ENCODE measurements at places on chromosomes 4 and X. TPM values are rescaled to one million over a fixed set of nuclear protein-coding genes. Genes with fewer than 3 reads are reported as not detected.
A peak's percentile ranks its signal among the peaks of the same experiment; 100 is the strongest.

AKAP17A gene
- 29.3 TPM for total RNA-seq

SPACA5 gene
- total RNA-seq, result not detected

DNA sequence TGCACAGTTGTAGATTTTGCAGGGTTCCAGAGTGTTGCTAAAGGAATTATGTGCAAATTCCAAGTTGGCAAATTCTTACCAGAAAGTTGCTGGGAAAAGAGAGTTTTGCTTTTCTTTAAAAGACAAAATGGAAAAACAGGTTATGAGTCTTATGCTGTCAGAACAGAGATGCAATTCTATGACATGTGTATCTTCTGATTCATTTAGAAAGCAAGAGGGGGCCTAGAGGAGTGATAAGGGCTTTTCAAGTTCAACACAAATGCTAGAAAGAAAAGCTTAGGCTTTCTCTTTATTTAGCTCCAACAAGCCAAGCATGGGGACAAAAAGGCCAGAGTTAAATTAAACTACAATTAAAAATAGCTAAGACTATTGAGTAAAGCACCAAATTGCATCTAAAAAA lies 72.4 kb upstream of the GATB start:
- DNase-seq, result no peak

NSDHL gene
- 14.1 TPM for total RNA-seq

DNA sequence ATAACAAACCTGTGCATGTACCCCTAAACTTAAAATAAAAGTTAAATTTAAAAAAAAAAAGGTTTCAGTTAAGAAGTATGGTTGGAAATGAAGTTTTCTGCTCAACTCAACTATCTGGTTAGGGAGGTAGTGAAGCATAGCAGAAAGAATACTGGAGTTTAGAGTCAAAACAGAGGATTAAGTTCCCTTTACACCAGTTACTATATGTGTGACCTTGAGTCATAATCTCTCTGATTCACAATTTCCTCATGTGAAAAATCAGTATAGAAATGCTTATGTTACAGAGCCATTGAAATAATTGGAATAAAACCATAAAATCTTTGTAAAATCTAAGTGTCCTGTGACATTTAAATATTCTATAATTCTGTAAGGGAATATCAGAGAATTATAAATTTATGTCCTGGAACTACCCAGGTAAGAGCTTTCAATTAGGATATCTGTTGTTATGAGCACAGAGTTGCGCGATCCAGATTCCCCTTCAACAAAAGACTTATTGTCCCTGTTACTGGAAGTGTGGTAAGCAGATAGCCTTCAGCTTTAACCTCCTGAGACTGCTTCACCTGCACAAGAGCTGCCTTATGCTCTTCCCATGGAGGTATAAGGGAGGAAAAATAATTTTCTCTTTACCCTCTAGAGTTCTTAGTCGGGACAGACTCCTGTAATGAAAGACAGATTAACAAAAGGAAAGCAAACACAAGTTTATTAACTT lies 203.8 kb upstream of the NRK start:
- no peak for DNase-seq

DNA sequence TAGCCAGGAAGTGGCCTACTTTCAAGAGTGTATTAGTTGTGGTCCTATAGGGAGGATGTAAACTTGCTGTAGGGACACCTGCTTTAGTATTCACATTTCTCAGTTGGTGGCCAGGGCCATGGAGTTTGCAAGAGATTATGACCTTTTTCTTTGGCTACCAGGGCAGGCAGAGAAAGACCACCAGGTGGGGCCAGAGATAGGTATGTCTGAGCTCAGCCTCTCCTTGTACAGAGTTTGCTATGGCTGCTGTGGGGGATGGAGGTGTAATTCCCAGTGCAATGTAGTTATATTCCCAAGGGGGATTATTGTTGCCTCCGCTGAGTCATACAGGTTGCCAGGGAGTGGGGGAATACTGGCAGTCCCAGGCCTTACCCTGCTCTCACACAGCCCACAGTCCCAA lies 26.3 kb upstream of the DACH2 start:
- DNase-seq, result no peak

GRCh38 chrX:101736651-101737050 lies 77.0 kb upstream of the ARMCX2 start:
- peak; percentile 74 for DNase-seq

Data from LHCN-M2 (cell line).